ENCODE measurements at places on chromosomes 5 and 9. TPM values are rescaled to one million over a fixed set of nuclear protein-coding genes. Genes with fewer than 3 reads are reported as not detected.

DNA sequence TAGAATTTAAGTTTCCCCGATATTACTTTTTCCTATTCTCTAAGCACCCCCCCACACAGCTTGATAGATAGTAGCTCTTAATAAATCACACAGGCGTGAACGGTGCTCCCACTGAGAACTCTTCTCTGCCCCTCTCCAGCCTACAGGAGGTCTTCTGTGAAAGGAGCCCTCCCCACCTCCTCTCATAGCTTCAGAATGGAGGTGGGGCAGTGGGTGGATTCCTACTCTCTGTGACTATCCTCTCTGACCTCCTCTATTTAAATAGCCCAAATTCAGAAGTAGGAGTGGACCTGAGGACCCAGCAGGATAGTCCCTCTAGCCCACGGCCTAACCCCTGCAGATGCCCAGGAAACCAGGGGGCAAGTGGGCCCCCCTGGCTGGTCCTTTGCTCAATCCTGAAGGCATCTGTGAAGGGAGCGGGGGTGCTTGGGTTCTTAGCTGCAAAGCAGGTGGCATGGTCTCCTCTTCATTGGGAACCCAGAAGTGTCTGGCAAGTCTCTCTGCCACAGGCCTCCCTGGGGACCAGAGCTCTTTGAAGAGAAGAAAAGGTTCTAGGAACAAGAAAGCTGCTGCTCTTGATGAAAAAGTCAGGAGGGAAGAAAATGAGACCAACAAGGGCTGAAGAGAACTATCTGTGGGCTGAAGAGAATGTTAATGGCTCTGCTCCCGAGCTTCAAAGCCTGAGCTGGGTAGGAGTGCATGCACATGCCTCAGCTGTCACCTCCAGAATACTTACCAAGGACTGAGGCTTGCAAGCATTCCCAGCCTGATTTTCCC, 21.1 kb upstream of the HSPA9 start:
- H3K27me3 ChIP-seq = no peaks in the 10 kb centered on the region
- H3K4me3 ChIP-seq = no peak overlapping the region
- H3K27ac ChIP-seq = no peak overlapping the region

The CLPTM1L gene
- total RNA-seq = 85.4 TPM

DNA sequence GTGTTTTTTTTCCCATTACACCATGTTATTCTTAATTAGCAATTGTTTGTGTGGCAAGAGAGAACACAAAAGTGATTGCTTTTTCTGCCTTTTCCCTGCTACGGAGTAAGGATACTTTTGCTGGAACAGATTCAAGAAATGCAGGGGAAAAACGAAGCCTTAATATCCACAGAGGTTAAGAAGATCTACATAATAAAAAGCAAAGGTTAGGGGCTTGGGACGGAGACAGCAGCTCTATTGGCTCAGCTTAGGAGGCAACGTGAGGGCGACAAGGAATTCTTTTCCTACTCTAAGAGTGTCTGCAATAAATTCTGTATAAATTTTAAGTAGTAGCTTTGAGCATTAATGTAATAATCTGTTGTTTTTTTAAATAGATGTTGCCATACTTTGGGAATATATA, 693.3 kb downstream of the DTWD2 start:
- H3K4me1 ChIP-seq = no peaks in the 10 kb centered on the region
- no peak for DNase-seq
- H3K27ac ChIP-seq = no peak overlapping the region

The TAF11L7 gene
- not detected for total RNA-seq

DNA sequence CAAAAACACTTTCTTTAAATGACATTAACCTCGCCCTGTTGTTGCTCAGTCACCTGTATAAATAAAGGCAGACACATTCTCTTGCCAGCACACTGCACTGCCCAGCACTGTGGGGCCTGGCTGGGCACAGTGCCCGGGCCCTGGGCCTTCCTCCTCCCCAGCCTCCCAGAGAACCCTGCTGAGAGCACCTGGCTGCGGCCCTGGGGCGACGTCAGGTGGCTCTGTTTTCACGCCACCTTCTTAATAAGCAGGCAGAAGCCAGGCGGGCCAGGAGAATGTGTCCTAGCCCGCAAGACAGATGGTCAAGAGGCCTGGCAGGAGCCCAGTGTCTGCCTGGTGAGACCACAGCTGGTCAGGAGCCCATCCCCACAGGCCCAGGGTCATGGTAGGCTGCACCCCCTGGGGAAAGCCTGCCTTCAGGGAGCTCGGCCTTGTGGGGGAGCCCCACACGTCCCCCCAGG, 8.2 kb upstream of the AGPAT2 start:
- H3K36me3 ChIP-seq = no peaks in the 10 kb centered on the region
- no peaks in the 10 kb centered on the region for H3K27me3 ChIP-seq
- DNase-seq = no peak
- H3K27ac ChIP-seq = no peak overlapping the region

GRCh38 chr5:135383803-135384495, 15.1 kb downstream of the MACROH2A1 start:
- no peak overlapping the region for H3K4me3 ChIP-seq
- H3K36me3 ChIP-seq = peaks cover 40% of the 10 kb centered on the region
- H3K27me3 ChIP-seq = no peaks in the 10 kb centered on the region

The IRX2 gene
- 0.83 TPM for total RNA-seq

DNA sequence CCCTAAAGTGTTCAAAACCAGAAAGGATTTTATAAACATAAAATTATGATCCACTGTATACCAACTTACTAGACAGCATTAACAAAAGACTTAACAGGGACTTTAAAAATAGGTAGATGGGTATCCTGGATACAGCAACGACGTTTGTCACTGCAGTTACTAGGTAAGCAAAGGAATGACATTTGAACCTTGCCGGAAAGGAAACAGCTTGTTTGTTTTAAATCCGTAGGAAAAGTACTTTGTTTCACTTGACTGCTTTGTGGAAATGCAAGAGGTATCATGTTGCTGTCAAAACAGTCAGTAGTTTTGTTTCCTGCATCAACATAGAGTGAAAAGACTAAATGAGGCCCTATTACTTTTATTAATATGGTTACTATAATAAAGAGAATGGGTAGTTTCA, 122.9 kb downstream of the CDC42SE2 start:
- H3K4me1 ChIP-seq = peaks cover 9% of the 10 kb centered on the region
- H3K27ac ChIP-seq = no peak overlapping the region

The PTGES gene
- 1.1 TPM for total RNA-seq

- H3K27ac ChIP-seq = peak overlapping the region; percentile 81
- no peaks in the 10 kb centered on the region for H3K27me3 ChIP-seq
- no peaks in the 10 kb centered on the region for H3K36me3 ChIP-seq
- H3K4me1 ChIP-seq = no peaks in the 10 kb centered on the region
- H3K4me3 ChIP-seq = no peak overlapping the region
- no peak for DNase-seq
Measured at GRCh38 chr5:149161026-149161687, 19.9 kb downstream of the ABLIM3 start.

The FREM1 gene
- total RNA-seq = 2.4 TPM

The ICE1 gene
- total RNA-seq = 18.5 TPM

DNA sequence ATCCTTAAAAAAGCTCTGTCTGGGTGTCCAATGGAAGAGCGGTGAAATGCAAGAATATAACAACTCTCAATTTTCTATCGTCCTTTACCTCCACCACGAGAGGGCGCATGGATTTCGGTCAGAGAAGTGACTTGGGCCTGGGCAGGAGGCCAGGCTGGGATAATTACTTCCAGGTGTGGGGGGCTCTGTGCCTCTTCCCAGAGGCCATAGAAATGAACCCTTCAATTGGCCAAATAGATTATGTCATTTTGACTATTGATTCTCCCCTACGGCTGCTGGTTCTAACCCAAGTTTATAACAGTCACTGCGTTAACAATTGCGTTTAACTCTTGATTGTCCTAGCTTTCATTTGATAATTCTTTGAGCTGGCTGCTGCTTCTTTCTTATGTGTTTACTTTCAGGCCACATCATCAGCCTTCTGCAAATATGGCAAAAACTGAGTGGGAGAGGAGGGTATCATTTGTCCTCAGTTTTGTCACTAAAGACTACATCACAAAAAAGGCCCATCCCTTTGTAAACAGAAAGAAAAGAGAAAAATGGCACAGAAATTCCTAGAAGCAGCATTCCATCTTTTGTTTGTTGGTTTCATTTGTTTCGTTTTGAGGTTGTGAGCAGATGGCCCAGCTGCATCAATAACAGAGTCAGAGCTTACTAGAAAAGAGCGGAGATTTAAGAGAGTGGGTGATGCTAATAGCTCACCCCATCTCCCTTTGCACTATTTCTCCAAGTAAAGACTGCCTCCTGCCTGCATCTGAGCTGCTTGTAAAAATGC, 45.4 kb upstream of the ZFR start:
- H3K36me3 ChIP-seq = no peaks in the 10 kb centered on the region
- DNase-seq = peak; percentile 76
- H3K27me3 ChIP-seq = no peaks in the 10 kb centered on the region
- no peak overlapping the region for H3K4me3 ChIP-seq
- no peaks in the 10 kb centered on the region for H3K4me1 ChIP-seq
- H3K27ac ChIP-seq = no peak overlapping the region

DNA sequence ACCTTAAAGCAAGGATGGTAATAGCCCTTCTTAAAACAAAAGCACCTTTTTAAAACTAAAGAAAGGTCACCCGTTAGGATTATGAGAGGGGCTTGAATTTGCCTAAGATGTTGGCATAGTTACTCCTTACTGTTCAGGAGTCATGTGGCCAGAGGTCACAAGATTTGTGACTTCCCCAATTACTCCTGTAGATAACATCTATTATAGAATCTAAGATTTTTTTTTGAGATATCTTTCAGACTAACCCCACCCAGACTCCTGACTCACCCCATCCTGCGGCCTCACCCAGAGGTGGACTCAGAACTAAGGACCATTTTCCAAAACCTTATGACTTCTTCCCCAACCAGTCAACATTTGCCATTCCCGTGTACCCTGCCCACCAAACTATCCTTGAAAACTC, 2.4 kb downstream of the CD180 start:
- no peak overlapping the region for H3K4me3 ChIP-seq
- peaks cover 7% of the 10 kb centered on the region for H3K4me1 ChIP-seq
- no peaks in the 10 kb centered on the region for H3K36me3 ChIP-seq

- H3K27me3 ChIP-seq = no peaks in the 10 kb centered on the region
- no peak overlapping the region for H3K27ac ChIP-seq
- DNase-seq = no peak
- no peak overlapping the region for H3K4me3 ChIP-seq
- H3K4me1 ChIP-seq = no peaks in the 10 kb centered on the region
- no peaks in the 10 kb centered on the region for H3K36me3 ChIP-seq
Measured at GRCh38 chr5:12204761-12205160, 300.5 kb upstream of the CTNND2 start.

The SVEP1 gene
- total RNA-seq = 12.7 TPM

The GADD45G gene
- 80.0 TPM for total RNA-seq

The GDA gene
- total RNA-seq = not detected

- no peak for DNase-seq
- no peak overlapping the region for H3K4me3 ChIP-seq
- H3K27ac ChIP-seq = no peak overlapping the region
- no peaks in the 10 kb centered on the region for H3K36me3 ChIP-seq
- no peaks in the 10 kb centered on the region for H3K27me3 ChIP-seq
Measured at GRCh38 chr5:87246061-87246460, 21.6 kb upstream of the RASA1 start.

- no peaks in the 10 kb centered on the region for H3K4me1 ChIP-seq
- DNase-seq = no peak
Measured at GRCh38 chr5:59798862-59799667, 94.5 kb downstream of the PDE4D start.

The SH3GL2 gene
- total RNA-seq = not detected

GRCh38 chr9:84709056-84709455, 39.5 kb downstream of the NTRK2 start:
- H3K27ac ChIP-seq = no peak overlapping the region
- peaks cover 9% of the 10 kb centered on the region for H3K4me1 ChIP-seq
- H3K4me3 ChIP-seq = no peak overlapping the region
- DNase-seq = no peak
- no peaks in the 10 kb centered on the region for H3K36me3 ChIP-seq

- no peaks in the 10 kb centered on the region for H3K36me3 ChIP-seq
- no peak overlapping the region for H3K27ac ChIP-seq
- no peaks in the 10 kb centered on the region for H3K4me1 ChIP-seq
Measured at GRCh38 chr5:54900984-54901725, 84.2 kb downstream of the ESM1 start.

- H3K4me1 ChIP-seq = no peaks in the 10 kb centered on the region
- H3K27me3 ChIP-seq = no peaks in the 10 kb centered on the region
Measured at GRCh38 chr5:95925378-95925744, 36.3 kb downstream of the ELL2 start.

The C5orf52 gene
- total RNA-seq = not detected

- H3K27ac ChIP-seq = no peak overlapping the region
- no peaks in the 10 kb centered on the region for H3K27me3 ChIP-seq
- no peak for DNase-seq
Measured at GRCh38 chr9:133075925-133076630, 14.3 kb downstream of the CEL start.

GRCh38 chr5:37208883-37209797, 40.0 kb downstream of the CPLANE1 start:
- H3K4me1 ChIP-seq = no peaks in the 10 kb centered on the region
- no peak for DNase-seq
- peaks cover 60% of the 10 kb centered on the region for H3K36me3 ChIP-seq

The SMIM33 gene
- total RNA-seq = not detected

DNA sequence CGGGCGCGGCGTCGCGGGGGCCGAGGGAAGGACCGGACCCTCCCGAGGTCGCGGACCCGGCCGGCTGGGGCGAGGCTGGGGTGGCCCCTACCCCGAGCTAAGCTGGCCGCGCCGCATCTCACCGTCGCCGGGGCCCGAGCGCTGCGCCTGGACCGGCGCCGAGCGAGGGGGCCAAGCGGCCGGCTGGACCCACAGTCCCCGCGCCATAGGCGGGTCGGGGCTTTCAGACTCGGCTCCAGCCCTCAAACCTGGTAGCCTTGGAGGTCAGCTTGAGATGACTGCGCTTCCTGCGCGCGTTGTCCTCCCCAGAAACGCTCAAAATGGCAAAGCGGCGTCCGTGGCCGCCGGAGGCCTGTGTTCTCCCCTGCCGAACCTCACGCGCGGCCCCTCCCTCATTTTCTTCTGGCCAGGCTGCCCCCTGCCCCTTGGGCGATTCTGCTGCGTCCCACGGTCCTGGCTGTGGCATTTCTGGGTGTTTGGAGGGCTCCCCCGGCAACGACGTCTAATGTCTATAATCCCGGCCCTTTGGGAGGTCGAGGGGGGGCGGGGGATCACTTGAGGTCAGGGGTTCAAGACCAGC, 8.7 kb upstream of the GRIN1 start:
- peak overlapping the region; percentile 77 for H3K27ac ChIP-seq
- H3K27me3 ChIP-seq = no peaks in the 10 kb centered on the region
- no peak for DNase-seq
- peak overlapping the region; percentile 75 for H3K4me3 ChIP-seq
- H3K4me1 ChIP-seq = no peaks in the 10 kb centered on the region
- H3K36me3 ChIP-seq = no peaks in the 10 kb centered on the region

- H3K4me1 ChIP-seq = peaks cover 4% of the 10 kb centered on the region
- DNase-seq = no peak
- no peak overlapping the region for H3K27ac ChIP-seq
- H3K36me3 ChIP-seq = peaks cover 7% of the 10 kb centered on the region
- no peaks in the 10 kb centered on the region for H3K27me3 ChIP-seq
- no peak overlapping the region for H3K4me3 ChIP-seq
Measured at GRCh38 chr5:123610665-123611405, 98.9 kb downstream of the CSNK1G3 start.
